ENCODE measurements at places on chromosomes 6 and 20.

DNA sequence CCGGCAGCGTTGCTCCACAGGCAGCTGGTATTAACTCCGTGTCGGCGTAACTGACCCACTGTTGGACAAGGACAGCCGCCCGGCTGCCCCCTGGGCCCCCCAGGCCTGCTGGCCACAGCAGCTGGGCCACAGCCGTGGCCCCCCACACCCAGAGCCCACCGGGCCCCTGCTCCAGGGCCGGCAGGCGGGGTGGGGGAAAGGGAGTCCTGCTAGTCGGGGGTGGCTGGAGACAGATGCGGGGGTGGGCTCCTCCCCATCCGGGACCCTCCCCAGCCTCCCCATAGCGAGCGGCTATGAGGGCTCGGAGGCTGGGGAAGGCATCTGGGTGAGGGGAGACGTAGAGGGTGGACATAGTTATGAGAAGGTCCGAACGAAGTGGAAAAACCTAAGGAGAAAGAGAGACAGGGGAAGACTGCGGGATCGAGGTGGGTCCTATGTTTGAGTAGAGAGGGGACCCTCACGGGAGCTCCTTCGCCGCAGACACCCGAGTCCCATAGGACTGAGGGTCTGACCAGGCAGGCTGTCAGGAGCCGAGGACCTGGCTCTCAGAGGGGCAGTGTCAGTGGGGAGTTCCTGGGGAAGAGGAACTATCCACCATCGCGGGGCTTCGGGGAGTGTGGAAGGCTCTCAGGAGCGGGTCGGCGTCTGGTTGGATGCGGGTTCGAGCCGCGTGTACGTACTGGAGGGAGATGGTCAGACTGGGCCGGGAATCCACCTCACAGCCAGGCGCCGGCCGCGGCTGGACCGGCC is 511 bp downstream of the VARS1 start:
- no peak for DNase-seq

- DNase-seq: no peak
These were observed 972 bp downstream of the GSTA3 start for GRCh38 chr6:52908526-52908925.

- DNase-seq: no peak
These were observed 663.4 kb upstream of the DEFB115 start for GRCh38 chr20:30594112-30594511.

- no peak for DNase-seq
These were observed 35.2 kb downstream of the JPH2 start for GRCh38 chr20:44151621-44152416.

GRCh38 chr6:130218134-130218533 is 4.6 kb downstream of the SAMD3 start:
- no peak for DNase-seq

DNA sequence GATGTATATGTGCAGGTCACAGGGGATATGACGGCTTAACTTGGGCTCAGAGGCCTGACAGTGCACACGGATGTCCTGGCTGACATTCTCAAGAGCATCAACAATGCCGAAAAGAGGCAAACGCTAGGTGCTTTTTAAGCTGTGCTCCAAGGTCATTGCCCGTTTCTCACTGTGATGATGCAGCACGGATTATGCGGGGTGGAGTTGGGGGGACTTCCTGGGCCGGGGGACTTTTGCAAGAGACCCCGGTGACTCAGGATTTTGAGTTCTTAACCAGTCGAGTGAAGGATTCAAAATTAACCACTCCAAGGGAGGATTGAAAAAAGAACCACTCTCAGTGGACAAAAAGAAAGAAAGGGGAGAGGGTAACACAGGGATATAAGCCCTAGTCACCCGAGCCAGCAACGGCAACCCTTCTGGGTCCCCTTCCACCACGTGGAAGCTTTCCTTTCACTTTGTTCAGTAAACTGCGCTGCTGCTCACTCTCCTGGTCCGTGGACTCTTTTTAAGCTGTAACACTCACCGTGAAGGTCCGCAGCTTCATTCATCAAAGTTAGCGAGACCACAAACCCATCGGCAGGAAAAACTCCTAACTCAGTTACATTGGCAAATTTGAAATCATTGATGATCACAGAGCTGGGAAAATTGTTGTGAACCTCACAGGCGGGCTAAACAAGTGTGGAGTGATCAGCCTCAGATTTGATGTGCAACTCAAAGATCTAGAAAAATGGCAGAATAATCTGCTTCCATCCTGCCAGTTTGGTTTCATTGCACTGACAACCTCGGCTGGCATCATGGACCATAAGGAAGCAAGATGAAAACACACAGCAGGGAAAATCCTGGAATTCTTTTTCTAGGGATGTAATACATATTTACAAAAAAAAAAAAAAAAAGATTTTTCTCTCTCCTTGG is 199.3 kb downstream of the ARID1B start:
- no peak for DNase-seq

DNA sequence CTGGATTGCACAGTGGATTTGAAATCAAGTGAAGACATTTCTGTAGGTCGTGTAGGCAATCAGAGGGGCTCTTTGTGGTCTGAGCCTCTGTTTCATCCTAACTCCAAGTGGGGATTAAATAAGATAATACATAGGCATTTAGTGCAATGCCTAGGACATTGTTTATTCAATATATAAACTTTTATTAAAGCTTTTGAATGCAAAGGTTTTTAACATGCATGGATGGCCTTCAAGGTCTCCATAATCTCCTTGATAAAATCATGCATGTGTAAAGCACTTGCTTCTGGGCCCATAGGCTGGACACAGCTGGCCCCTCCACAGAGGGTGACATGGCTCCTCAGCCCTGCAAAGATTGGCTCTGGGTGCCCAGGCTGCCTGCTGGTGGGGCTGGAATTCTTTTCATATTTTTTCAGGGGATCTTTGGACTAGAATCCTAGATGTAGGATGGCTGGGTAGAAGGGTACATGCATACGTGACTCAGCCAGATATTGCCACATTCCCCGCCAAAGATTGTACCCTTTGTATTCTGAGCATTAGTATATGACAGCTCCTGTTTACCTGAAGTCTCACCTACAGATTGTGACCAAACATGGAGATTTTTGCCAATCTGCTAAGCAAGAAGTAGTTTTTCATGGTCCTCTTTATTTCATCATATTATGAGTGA is 19.0 kb upstream of the AVP start:
- DNase-seq: no peak

GRCh38 chr6:113756290-113756665 is 100.9 kb upstream of the MARCKS start:
- no peak for DNase-seq

DNA sequence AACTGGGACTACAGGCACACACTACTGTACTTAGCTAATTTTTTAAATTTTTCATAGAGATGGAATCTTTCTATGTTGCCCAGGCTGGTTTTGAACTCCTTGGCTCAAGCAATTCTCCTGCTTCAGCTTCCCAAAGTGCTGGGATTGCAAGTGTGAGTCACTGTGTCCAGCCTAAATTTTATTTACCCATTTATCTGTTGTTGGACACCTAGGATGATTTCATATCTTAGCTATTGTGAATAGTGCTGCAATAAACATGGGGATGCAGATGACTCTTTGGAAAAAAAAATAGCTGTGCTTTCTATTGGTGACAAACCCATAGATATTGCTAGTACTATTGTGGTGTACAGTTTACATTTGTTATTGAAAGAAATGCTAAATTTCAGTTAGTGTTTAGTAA is 19.6 kb upstream of the SYNCRIP start:
- no peak for DNase-seq

DNA sequence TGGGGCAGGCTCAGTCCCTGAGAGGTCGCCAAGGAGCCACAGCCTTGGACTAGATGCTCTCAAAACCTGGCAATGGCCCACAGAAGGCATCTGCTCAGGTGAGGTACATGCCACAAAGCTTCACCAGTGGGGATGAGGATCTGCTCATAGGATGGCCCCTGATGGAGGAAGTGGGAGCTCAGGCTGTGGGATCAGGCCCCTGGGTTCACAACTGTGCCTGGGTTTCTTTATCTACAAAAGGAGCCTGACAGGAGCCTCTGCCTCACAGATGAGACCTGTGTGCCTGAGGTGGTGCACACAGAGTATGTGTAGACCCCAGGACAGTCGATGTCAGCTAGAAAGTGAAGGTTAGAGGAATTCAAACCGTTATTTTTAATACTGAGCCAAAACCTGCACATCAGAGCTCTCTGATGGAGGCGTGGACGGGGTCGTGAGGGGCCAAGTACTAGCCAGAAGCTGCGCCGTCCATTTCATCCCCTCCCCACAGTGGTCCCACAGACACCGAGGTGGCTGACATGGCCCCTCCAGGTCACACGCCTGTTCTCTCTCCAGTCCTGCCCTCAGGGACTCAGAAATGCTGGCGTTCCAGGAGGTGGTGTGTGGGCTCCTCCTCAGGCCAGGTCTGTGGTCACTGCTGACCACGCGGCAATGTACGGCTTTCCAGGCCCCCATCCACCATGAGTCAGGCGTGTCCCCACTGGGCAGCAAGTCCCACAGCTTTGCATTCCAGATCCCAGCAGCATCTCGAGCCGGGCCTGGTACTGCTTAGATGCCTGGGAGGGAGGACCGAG is 33.3 kb downstream of the NTSR1 start:
- no peak for DNase-seq

GRCh38 chr20:38635721-38636288 is 34.2 kb downstream of the ARHGAP40 start:
- no peak for DNase-seq

- no peak for DNase-seq
These were observed 69.5 kb downstream of the PREX1 start for GRCh38 chr20:48758206-48758820.

GRCh38 chr20:37421060-37421905 is 75.3 kb downstream of the SRC start:
- DNase-seq: no peak

DNA sequence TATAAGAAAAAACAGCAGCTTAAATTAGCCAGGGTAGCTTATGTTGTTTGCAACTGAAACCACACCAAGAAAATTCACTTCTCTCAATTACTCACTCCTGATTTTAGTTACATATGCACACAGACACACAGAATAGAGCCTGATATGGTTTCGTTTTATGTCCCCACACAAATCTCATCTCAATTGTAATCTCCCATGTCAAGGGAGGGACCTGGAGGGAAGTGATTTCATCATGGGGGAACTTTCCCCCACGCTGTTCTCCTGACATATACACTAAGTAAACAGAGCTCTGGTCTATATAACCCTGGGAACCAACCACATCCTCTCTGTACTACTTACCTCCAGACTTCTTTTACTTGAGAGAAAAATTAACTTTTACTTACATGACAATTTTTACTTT is 9.8 kb downstream of the OR12D1 start:
- no peak for DNase-seq

DNA sequence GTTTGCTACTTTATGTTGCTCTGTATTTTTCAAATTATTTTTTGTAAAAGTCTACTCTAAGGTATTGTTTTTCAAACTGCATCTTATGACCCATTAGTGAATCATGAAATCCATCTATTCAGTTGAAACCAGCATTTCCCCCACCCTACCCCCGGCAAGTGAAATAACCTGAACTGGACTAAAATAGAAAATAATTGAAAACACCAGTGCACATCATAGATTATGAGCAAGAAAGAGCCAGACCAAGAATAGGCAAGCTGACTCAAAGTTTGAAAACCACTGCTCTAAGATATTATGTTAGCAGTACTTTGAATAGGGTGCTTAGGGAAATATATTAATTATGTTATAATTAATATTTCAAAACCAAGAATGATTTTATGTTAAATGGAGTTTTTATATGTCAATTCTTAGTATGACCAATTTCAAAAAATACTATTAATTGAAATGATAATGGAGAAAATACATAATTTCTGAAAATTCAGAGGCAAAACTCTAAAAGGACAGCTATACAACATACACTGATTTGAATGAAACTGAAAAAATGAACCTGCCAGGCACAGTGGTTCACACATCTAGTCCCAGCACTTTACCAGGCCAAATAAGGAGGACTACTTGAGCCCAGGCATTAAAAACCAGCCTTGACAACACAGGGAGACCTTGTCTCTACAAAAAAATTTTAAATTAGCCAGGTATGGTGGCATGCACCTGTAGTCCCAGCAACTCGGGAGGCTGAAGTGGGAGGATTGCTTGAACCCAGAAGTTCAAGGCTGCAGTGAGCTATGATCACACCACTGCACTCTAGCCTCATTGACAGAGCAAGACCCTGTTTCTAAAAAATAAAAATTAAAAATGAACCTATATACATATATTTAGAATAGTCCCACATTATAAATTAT is 112.0 kb downstream of the CDK19 start:
- DNase-seq: no peak

DNA sequence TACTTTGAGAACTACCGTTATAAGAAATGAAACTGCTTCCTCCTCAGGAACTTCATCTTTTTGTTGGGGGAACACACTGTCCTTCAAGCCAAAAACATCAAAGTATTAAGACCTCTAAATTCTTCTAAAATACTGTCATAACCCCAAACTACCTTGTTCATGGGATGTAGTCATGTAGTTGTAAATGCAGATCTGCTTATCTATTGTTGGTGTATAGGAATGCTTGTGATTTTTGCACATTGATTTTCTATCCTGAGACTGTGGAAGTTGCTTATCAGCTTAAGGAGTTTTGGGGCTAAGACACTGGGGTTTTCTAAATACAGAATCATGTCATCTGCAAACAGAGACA is 282.9 kb upstream of the RUNX2 start:
- DNase-seq: no peak

- DNase-seq: no peak
These were observed 282.0 kb downstream of the BCKDHB start for GRCh38 chr6:80388507-80388906.

DNA sequence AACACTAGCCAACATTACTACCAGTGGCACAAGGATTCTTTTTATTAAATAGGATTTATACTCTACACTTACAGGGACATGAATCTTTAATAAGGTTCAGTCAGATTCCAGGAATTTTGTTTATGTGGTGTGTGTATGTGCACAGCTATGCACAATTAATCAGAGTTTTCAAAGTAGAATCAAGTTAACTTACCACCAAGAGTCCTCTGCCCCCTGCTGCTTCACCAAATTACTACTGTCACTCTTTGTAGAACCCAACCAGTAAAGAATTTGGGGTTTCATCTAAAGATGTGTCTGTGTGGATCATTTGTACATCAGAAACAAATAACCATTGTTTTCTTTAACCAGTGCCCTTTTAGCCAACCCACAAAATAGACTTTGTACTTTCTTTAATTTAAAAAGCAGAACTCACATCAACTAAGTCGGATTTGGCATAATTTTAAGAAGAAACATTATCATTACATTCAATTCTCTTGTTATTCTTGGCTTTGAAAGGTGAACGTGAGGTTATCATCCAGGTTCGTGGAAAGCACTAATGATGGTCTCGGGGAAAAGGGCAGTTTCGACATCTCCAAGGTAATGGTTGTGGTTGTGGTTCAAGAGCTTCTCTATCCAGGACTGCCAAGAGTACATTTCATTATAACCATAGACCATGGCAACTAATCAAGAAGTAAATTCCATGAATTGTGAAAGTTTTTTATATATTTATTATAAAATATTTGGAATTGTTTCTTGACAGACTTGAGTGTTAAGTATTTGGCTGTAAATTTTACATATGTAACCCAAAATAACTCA is 514.3 kb upstream of the ID4 start:
- DNase-seq: no peak

DNA sequence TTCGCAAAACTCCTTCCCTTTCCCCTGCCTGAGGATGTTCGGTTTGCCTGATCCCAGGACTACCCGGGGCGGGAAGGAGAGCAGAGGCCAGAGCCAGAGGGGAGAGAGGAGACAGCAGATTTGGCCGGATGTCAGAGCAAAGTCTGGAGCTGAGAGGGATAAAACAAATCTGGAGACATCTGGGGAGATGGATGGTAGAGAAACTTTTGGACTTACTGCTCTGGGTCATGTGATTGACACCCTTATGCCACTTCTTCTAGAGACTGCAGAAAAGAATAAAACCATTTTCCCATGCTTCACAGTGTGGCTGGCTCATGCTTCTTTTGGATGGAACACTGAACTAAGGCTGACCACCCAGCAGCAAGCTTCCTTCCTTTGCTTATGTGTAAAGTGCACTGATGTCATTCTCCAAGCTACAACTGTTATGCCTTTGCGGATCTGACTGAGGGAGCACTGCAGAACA is 174.7 kb downstream of the FOXC1 start:
- DNase-seq: no peak

Data from T follicular helper cell (primary cell).